MG63 (cell line): ENCODE measurements at places on chromosomes 12 and 14. TPM values are rescaled to one million over a fixed set of nuclear protein-coding genes. Genes with fewer than 3 reads are reported as not detected.

DNA sequence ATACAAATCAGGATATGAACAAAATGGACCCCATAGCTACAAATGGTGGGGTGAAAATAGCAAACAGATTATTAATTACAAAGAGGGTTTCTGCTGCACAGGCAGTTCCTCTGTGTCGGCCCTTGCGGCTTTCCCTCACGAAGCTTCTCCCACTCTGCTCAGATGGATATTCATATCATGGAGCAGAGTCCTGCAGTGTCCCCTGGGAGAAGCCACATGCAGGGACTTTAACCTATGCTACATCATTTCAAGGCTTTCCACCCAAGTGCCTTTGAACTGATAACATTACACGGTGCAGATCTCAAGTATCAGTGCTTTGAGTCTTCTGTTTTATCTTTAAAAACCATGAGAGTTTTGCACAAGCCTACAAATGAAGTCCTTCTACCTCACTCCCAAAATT lies 229.1 kb downstream of the PPM1H start:
- DNase-seq: no peak

DNA sequence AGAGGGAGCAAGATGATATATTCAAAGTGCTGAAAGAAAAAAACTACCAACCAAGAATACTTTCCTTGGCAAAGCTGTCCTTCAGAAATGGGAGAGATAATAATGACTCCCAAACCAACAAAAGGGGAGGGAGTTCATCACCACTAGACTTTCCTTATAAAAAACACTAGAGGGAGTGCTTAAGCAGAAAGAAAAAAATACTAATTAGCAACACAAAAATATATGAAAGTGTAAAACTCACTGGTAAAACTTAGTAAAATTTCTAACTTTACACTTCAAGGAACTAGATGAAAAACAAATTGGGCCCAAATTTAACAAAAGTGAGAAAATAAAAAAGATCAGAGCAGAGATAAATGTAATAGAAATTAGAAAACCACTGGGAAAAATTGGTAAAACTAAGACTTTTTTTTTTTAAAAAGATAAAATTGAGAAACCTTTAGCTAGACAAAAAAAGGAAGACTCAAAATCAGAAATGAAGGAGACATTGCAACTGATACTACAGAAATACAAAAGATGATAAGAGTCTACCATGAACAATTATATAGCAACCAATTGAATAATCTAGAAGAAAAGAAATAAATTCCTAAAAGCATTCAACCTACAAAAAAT lies 60.4 kb upstream of the FAR2 start:
- DNase-seq: no peak

Gene ACOT6
- not detected in 2 replicates for total RNA-seq

Gene PRPH
- total RNA-seq: 5.0 and 7.1 TPM in 2 replicates

GRCh38 chr14:72573725-72574417 lies 320.0 kb downstream of the DPF3 start:
- peak; percentile 5 for DNase-seq

Gene RD3L
- not detected in 2 replicates for total RNA-seq

Gene RAB35
- 53.3 and 57.1 TPM in 2 replicates for total RNA-seq

- no peak for DNase-seq
Measured at GRCh38 chr12:51407604-51408003, 16.4 kb upstream of the GALNT6 start.

Gene LRP1-AS
- total RNA-seq: not detected in 2 replicates

DNA sequence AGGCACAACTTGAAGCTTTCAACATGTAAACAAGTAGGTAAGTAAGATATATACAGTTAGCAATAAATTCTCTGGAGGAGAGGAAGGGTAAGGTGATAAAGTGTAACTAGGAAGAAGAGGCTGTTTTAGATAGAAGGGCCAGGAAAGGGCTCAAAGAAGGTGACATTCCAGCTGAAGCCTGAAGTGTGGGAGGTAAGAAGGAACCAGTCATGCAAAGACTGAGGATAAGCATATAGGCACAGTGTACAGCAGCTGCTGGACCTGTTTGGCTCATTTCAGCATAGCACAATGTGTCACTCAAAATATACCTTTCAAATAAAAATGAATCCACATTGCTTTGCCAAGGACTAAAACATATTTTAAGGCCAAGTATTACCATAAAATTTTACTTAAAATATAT lies 28.6 kb upstream of the ARL1 start:
- DNase-seq: no peak

GRCh38 chr12:62331306-62331705 lies 71.1 kb downstream of the USP15 start:
- DNase-seq: no peak

- DNase-seq: no peak
Measured at GRCh38 chr12:90618586-90618985, 336.4 kb downstream of the CCER1 start.

DNA sequence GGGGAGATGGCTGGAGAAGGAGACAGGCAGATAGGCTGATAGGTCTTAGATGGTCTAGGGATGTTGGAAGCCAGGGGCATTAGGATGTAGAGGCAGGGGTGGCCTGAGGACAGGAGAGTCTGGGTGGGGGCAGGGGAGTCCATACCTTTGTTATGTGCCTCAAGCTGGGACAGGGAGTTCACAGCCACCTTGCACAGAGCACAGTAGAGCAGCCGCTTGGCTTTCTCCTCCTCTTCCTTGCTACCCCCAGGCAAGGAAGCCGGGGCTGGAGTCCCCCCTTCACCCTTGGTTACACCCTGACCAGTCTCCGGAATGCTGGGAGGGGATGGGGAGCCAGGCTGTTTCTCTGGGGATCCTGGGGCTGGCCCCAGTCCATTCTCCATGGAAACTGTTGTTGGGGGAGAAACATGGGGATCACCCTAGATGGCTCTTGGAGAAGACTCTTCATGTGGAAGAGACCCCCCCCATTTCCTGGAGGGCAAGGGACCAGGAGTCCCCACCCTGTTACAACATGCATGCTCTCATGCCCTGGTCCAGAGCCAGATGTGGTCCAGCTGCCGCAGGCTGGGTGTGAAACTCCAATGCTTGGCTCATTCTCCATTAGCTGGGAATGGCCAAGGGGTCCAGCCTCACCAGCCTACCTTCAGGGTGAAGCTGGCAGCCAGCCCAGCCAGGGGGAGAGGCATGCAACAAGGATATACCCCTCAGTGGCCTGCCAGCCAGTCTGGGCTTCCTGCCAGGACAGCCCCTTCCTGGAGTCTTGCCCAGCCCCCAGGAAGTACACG lies 7.2 kb upstream of the GPR84 start:
- DNase-seq: peak; percentile 75

Gene BDKRB2
- 8.0 and 8.8 TPM in 2 replicates for total RNA-seq

- DNase-seq: peak; percentile 50
Measured at GRCh38 chr12:49502590-49502989, 36.2 kb upstream of the KCNH3 start.

GRCh38 chr14:73759183-73759713 lies 45.1 kb upstream of the PNMA1 start:
- peak; percentile 62 for DNase-seq

DNA sequence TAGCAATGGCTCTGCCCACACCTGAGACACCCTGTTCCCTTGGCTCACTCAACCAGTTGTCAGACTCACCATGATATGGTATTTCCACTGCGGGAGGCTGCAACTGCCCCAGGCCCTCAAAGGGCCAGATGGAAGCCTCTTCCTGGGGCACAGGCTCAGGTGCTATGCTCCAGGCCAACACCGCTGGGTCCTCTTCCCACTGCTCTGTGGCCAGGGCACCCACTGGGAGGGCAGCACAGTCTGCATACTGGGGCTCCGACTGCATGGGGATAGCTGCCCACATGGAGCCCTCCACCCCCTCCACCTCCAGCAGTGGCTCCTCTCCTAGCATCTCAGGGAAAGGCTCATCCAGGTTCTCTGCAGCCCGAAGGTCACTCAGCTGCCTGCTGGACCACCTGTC lies 3.7 kb downstream of the ANGEL1 start:
- DNase-seq: no peak

GRCh38 chr14:58876608-58877007 lies 238.8 kb downstream of the DACT1 start:
- no peak for DNase-seq

DNA sequence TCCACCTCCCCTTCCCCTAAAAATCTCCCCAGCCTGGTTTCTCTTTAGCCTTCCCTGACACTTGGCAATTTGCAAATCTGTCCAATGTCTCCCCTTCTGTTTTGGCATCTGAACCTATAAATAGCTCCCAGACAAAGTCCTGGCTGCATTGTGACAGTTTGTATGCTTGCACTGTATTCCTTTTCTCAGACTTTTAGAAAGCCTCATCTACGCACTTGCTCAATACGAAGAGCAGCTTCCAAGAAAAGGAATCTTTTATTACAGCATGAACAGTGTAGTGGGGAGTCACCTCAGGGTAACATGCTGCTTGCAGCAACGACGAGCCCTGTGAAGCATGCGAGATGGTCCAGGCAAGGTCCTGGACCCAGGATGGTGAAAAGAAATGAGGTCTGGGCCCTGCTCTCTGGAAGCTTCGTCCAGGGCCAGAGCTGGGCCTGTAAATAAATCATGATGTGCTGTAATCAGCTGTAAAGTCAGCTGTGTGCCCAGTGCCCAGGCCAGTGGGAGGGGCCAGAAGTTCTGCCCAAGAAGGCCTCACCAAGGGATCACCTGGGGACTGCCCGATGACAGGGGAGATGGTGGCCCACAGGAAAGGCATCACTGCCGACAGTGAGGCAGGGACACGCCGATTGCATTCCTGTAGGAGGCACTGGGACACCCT lies 88.3 kb downstream of the RIN3 start:
- DNase-seq: no peak
